ENCODE measurements at places on chromosomes 5 and 9.

GRCh38 chr9:99966716-99967115, 60.3 kb downstream of the STX17 start:
- no peak for DNase-seq

DNA sequence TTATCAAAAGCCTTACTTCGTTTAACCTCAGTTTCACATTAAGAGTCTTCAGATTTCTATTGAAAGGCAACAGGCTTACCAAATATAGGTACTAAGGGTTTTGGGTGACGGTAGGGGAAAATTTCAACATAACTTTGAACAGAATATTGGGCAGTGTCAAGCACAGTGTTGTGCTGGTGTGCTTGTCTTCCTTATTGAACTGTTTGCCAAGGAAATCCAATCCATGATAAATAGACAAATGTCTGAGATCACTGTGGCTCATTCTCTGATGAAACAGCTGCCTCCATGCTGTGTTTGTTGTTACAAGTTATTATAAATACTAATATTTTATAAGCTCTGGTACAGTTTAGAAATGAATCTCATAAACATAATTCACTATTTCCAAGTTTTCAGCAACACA, 730.1 kb downstream of the NR2F1-AS1 start:
- no peak for DNase-seq

GRCh38 chr9:127273326-127273725, 8.8 kb downstream of the GARNL3 start:
- no peak for DNase-seq

DNA sequence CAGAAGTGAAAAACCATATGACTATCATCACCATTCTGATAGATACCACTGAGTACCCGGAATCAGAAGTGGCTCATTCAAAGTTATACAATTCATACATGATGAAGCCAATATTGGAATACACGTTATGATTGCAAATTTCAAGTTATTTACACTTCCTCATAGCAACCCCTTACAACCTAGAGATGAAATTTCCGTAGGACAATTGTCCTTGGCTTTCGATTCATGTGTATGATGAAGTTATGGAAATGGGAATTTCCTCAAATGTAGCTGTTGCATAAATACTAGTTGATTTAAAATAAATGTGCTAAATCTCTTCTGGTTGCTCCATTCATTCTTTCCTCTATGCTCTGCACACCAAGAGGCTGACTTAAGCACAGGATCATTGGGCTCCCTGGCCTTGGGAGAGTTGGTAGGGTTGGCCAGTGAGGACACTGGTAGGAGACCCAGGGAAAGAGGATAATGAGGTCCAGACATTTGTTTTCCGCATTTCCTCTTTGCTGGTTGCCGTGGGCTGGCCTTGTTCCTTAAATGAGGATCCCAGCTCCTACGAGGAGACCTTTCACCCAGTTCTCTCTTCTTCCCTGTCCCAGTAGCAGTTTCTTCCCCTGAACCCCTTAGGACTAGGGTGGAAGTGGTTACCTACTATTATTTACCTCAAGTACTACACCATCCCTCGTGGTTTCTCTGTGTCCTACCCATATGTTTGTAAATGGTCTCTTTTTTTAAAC, 90.3 kb downstream of the ZNF474 start:
- DNase-seq = no peak

DNA sequence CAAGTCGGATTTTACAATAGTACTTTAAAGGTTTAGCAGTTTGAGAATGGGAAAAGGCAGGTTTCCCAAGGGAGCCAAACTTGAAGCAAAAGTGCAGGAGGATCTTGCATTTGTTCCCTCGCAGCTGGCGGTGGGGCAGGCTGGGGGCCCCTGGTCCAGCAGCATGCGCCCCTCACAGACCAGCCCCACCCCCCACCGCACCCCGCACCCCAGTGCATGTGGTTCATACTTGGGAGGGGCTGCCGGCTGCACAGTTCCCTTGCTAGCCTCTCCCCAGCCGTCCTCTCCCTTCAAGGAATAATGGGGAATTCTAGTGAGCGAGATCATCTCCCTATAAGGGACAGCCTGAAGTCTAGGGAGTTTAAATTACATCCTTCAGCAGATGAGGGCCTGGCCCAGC, 273.1 kb upstream of the IRX2 start:
- DNase-seq = no peak

GRCh38 chr5:164230341-164230740, 724.9 kb downstream of the MAT2B start:
- no peak for DNase-seq

DNA sequence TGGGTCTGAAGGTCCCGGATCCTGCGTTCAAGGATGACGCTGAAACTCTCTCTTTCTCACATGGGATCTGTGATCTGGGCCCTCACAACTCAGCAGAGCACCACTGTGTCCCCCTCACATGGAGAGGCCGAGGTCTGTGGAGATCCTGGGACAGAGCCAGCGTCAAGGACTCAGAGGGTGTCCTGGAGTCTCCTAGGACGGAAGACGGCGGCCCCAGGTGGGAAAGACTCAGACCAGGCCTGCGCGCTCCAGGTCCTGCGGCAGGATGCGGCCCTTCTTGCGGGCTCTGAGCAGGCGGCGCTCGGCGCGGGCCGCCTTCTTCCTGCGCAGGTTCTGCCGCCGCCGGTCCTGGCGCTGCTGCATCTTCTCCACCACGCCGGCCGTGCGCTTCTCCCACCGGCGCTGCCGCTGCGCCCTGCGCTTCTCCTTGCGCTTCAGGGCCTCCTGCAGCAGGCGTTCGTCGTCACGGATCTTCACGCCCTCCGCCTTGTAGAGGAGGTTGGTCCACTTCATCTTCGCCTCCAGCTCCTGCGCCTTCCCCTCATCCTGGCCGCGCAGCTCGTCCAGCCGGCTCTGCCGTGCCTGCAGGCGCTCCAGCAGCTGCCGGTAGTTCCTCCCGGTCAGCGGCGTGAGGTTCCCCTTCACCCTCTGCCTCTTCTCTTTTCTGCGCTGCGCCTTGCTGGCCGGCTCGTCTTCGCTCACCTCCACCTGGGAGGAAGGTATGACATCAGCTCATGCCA, 4.2 kb downstream of the SURF6 start:
- no peak for DNase-seq

GRCh38 chr5:1914471-1914870, 31.7 kb upstream of the IRX4 start:
- DNase-seq = no peak

DNA sequence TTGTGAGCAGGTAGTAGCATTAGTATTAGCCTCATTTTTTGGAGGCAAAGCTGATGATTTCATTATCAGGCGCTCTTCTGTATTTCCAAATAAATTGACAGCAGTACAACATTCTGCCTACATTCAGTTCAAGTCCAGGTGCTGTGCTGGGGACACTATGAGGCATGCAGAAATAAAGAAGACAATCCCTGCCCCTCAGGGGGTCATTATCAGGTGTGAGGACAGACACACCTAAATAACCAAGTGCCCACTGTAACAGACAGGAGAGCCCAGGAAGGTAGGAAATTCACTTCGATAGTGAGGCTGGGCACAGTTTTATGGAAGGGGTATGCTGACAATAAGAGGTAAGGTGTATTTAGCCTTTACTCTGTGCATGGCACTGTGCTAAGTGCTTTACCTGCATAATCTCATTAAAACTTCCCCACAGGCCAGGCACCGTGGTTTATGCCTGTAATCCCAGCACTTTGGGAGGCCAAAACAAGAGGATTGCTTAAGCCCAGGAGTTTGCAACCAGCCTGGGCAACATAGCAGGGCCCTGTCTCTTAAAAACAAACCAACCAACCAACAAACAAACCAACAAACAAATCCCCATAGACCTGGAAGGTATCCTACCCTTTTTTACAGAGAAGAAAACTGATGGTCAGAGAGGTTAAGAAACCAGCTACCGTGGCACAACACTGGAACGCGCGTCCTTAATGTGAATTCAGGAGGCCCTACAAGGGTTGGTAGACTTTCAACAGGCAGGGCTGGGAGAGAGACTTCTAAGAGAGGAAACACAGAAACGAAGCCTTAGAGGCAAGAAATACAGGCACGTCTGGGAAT, 17.5 kb upstream of the GPX3 start:
- DNase-seq = no peak

DNA sequence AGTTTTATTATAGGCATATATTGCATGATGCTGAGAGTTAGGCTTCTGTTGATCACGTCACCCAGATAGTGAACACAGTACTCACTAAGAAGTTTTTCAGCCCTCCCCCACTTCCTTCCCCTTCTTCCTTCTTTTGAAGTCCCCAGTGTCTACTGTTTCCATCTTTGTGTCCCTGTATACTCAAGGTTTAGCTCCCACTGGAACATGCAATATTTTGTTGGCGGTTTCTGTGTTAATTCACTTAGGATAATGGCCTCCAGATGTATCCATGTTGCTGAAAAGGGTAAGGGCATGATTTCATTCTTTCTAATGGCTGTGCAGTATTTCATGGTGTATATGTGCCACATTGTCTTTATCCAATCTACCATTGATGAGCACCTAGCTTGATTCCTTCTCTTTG, 764.3 kb downstream of the MTRR start:
- DNase-seq = no peak

GRCh38 chr5:170117736-170118135, 12.0 kb downstream of the FOXI1 start:
- no peak for DNase-seq

DNA sequence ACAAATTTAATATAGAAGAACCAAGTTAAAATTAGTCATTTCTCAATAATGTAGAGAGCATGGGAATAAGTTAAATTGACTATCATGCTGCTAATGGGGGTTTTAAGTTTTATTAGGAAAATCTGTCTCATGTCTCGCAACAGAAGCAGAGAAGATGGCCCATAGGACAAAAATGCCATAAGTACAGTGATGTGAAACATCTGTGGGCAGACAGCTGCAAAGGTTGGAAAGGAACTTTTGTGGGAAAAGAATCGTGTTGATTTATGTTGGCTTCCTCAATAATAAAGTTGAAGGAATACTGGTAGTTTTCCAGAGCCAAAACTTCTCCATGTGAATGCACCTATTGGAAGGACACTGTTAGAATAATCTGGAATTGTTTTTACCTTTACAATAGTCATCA, 44.8 kb downstream of the VCAN start:
- no peak for DNase-seq

DNA sequence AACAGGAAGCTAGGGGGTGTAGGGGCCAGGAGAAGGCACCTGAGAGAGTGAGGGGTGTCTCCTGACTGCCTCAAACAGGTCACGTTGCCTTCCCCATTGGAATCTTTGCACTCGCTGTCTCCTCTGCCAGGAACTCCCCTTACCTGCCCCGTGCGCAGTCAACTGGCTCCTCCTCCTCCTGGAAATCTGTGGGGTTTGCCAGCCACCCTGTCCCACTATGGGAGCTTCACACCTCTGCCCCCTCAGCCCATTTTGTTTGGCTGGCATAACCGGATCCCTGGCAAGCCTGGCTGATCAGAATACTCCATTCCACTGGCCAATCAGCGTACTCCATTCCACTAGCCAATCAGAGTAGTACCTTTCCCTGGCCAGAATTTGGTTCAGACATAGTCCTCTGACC, 10.4 kb upstream of the SLC34A1 start:
- DNase-seq = no peak

- no peak for DNase-seq
These were observed 615.0 kb downstream of the ZNF608 start for GRCh38 chr5:124131466-124131865.

GRCh38 chr5:139389701-139390638, at the start of gene MZB1:
TSS of gene MZB1 (minus strand) at chr5:139389913. CDS start at chr5:139389856, 57 bp downstream.
- DNase-seq = no peak

DNA sequence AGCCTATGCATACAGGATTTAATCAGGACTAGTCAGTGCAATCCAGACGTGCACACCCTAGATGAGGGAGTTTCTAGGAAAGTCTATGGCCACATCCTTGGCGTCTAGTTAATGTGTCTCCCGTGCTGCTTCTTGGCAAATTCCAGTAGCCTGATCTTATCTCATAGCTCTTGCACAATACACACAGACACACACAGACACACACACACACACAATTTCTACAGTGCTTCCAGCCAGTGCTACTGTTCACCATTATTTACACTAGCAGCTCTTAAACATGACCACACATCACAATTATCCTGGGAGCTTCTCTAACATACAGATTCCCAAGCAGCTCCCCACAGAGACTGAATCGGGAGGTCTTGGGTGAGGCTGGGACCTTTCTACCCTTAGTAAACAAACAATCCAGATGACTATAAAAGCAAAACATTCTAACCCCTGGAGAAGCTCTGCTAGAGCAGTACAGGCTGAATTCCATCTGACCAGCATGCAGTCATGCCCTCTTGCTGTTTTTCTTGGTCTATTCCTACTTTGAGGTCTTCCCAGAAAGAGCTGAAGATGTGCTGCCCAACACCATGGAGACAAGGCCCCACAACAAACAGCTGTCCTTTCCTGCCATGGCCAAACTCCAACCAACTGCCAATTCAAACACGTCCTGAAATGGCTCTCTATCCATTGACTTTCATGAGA, 236.6 kb downstream of the DEPDC1B start:
- DNase-seq = no peak

DNA sequence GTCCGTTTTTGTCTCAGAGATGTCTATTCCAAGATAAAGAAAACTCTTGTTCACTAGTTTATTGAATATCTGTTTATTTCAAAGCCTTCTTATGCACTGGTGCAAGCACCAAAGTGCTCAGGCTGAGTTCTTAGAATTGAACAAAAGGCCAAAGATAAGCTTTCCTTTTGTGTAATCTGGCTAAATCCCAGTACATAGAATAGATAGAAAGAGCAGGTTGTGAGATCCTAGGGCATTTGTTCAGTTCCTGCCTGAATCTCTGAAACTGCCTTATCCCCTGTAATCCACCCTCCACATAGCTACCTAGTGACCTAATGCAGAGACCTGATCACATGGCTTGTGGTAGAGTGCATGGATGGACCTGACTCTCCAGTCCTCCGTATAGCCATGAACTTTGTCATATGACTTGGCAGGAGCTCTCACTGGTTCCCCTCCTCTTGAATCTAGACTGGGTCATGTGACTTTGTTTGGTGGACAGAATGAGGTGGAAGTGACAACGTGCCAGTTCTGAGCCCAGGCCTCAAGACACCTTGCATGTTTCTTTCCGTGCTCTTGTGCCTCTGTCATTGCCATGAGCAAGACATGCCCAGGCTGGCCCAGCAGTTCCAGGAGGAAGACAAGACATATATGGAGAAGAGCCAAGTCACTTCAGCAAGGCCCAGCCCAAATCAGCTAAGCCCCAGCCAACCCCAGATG, 139.3 kb upstream of the SHB start:
- DNase-seq = no peak

DNA sequence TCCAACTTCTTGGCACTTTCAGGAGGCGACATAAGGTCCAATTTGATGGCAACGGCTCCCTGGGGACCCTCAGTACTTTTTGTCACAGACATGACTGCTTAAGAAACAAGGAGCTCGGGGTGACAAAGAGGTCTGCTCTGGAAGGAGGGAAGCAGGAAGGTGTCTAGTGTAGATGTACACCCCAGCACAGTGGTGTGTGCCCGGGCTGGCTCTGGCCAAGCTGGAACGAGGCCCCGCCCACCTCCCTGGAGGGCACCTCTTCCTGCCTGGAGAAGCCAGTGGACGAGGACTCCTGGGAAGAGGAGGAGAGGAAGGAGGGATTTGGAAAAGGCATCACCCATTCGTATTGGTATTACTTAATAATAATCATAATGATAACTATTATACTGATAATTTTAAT, at the start of gene SLC36A2:
Gene SLC36A2 (minus strand): TSS at position 191 of the 400 bp plus-strand sequence. CDS start 99 bp downstream, at position 92.
- no peak for DNase-seq

DNA sequence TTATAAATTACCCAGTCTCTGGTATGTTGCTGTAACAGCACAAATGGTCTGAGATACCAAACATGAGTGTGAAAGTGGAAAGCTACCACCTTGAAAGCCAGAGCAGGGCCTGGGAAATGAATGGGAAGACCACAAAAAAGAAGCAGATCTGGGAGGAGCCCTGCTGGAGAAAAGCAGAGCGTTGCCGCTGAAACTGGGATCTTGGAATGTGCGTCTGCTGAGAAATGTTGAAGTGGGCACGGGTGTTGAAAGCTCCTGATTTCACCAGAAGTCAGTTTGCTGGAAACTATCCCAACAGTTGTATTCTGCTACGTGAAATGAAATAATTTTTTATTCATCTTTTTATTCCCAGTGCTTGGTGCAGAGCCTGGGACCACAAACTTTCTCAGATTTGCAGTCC, 40.0 kb downstream of the NUDT12 start:
- no peak for DNase-seq
